Right cardiac atrium (tissue), 5 donors: ENCODE measurements at places on chromosomes 16 and 17. TPM values are rescaled to one million over a fixed set of nuclear protein-coding genes. Genes with fewer than 3 reads are reported as not detected.

The SRCIN1 gene
- 2.3 TPM for total RNA-seq

DNA sequence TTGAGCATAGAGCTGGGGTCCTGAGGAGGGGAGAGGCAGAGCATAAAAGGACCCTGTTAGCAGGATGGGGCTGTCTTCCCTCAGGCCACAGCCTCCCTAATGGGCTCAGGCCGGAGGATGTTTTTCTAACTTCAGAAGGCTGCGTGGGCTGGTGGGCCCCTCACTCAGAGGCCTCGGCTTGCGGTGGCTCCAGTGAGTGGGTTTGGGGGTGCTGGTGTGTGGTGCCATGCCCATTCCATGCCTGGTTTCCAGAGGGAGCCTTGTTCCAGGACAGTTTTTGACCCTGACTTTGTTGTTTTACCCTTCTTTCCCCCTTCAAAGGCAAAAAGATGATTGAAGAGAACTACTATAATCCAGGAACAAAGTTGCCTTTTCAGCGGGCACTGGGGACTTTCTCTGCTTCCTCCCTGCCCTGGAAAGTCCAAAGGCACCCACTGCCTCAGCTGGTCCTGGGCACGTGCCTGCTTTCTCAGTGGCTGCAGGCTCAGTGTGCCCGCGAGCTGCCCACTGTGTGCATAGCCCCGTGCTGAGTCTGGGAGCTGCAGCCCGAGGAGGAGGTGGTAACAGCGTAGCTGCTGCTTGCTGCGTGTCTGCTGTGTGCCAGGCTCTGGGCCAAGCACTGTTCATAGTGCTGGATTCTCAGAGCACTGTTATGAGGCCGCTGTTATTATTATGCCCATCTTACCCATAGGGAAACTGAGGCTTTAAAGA is 11.8 kb downstream of the NKD1 start:
- no peak for DNase-seq

GRCh38 chr17:40179923-40180659 is 2.8 kb downstream of the RAPGEFL1 start:
- no peak for DNase-seq

The TERB1 gene
- not detected for total RNA-seq

GRCh38 chr17:4314618-4315017 is 50.8 kb upstream of the ANKFY1 start:
- DNase-seq, result no peak

The NKD1 gene
- 1.1 TPM for total RNA-seq

DNA sequence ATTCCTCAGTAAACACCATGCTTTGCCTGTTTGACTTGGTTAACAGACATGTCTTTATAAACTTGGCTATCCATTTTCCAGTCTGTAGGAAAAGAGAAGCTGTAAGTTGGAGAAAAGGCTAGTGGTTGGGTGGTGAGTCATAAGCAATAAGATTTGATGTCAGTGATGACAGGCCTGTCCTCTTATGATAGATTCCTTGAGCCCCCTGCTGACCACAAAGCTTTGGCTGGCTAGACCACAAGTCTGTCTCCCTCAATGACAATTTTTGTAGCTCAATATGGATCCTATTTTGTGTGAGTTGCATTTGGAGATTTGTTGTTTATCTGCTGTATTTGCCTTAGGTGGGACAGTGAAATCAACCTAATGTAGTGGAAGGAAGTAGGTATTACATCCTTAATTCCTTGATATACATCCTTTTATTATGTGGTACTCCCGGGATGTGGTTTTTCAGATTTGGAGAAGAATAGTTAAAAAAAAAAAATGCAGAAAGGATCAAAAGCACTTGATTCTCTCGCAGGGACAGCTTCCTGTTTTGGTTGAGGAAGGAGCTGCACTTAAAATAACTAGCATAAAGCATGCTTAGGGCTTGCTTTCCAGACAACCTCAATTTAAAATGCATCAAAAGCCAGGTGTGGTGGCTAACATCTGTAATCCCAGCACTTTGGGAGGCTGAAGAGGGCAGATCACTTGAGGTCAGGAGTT is 67.4 kb downstream of the SIAH1 start:
- no peak for DNase-seq

DNA sequence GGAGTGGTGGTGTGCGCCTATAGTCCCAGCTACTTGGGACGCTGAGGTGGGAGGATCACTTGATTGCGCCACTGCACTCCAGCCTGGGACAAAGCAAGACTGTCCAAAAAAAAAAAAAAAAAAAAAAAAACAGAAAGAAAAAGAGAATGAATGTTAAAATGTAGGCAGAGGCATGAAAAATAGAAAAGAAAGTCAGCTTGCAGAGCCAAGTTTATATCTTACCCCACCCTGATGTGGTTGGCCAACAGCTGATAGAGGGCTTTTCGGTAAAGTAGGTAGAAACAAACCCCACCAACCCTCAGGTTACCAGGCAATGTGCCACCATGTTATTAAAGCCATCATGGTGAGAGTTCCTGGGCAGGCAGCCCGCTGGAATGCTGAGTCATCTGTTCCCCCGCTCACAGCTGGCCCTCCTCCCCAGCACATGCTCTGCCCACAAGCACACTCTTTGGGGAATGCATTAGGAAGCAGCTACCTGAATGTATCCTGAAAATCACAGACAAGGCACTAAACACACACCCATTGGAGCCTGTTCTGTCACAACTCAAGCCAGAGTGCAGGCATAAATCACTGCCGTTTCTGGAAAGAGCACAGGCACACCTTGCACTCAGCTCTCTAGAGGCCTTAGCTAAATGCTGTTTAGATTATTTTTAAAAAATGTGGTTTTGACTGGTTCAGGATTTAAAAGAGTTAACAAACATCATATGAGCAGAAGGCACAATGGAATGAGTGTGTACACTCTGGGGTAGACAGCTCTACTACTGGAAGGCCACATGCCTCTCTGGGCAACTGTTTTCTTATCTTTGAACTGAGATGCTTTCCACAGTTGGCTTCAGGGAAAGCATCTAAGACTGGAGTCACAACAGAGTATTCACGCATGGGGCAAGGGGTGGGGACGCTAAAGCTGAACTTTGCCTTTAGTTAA is 128.5 kb downstream of the PARN start:
- peak; percentile 89 for DNase-seq

GRCh38 chr16:1068451-1068850 is 4.1 kb upstream of the SSTR5 start:
- DNase-seq, result no peak
